ENCODE measurements at places on chromosomes 4 and X. TPM values are rescaled to one million over a fixed set of nuclear protein-coding genes. Genes with fewer than 3 reads are reported as not detected.

DNA sequence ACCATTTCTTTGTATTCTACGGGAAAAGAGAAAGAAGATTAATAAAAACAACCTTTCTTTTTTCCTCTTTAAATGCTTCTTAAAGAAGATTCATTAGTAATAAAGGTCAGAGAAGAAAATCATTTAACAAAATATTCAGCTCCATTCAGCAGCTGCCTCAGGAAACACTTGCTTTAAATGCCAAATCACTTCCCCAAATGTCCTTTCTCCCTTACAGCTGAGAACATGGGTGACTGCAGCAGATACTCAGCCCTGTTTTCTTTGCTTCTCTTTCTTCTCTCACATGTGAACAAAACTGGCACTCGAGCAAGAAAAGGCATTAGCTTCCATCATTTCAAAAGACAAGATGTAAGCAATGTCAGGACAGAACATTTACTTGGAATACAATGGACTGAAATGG lies 120.2 kb downstream of the INPP4B start:
- H3K27me3 ChIP-seq: no peaks in the 10 kb centered on the region
- H3K27ac ChIP-seq: no peak overlapping the region
- no peak overlapping the region for H3K4me3 ChIP-seq
- H3K4me1 ChIP-seq: no peaks in the 10 kb centered on the region
- H3K36me3 ChIP-seq: no peaks in the 10 kb centered on the region
- no peak for DNase-seq

GRCh38 chr4:134337574-134337973 lies 136.0 kb upstream of the PABPC4L start:
- DNase-seq: no peak
- H3K4me3 ChIP-seq: no peak overlapping the region
- no peaks in the 10 kb centered on the region for H3K27me3 ChIP-seq
- H3K4me1 ChIP-seq: no peaks in the 10 kb centered on the region
- no peaks in the 10 kb centered on the region for H3K36me3 ChIP-seq

MAD2L1 gene
- 87.2 TPM for total RNA-seq

PPAT gene
- total RNA-seq: 77.1 TPM

DNA sequence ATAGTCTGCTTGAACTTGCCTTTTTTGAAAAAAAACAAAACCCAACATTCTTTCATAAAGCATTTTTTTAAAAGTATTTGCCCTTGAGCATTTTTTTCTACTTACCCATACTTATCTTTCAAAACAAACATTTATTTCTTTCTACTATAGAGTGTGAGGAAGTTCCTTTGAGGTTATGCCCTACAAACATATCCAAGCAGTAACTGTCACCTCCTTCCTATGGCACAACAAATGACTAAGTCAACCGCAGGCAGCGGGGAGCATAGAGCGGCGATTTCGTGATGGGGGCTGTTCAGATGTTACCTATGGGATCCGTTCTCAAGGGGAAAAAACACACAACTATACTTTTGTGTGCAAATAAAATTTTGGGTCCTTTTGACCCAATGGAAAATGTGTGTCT lies 19.4 kb downstream of the SPRY1 start:
- H3K27ac ChIP-seq: no peak overlapping the region
- H3K4me3 ChIP-seq: no peak overlapping the region
- H3K27me3 ChIP-seq: no peaks in the 10 kb centered on the region
- no peak for DNase-seq
- H3K36me3 ChIP-seq: peaks cover 2% of the 10 kb centered on the region

DNA sequence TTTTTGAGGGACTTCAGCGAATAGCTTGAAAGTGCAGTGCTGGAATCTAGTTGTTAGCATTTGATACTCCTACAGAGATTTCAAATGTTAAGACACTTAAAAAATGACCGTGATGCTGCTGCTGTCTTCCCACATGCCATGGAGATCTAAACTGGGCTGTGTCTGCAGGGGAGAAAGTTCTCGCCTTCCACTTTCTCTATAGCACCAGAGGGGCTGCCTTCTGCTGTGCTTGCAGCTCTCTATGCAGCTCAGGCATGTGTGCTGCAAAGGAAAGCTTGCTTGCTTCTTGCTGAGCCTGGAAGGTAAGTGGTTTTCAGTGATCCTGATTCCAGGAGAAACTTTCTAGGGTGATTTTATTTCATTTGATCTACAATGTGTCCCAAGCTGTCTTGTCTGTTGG lies 137.8 kb downstream of the SOWAHB start:
- no peak overlapping the region for H3K4me3 ChIP-seq
- peaks cover 59% of the 10 kb centered on the region for H3K36me3 ChIP-seq
- no peaks in the 10 kb centered on the region for H3K4me1 ChIP-seq
- H3K27ac ChIP-seq: no peak overlapping the region

GRCh38 chr4:38923746-38924145 lies 56.1 kb downstream of the FAM114A1 start:
- H3K36me3 ChIP-seq: no peaks in the 10 kb centered on the region
- no peak for DNase-seq
- no peaks in the 10 kb centered on the region for H3K27me3 ChIP-seq
- no peak overlapping the region for H3K27ac ChIP-seq
- no peak overlapping the region for H3K4me3 ChIP-seq

DNA sequence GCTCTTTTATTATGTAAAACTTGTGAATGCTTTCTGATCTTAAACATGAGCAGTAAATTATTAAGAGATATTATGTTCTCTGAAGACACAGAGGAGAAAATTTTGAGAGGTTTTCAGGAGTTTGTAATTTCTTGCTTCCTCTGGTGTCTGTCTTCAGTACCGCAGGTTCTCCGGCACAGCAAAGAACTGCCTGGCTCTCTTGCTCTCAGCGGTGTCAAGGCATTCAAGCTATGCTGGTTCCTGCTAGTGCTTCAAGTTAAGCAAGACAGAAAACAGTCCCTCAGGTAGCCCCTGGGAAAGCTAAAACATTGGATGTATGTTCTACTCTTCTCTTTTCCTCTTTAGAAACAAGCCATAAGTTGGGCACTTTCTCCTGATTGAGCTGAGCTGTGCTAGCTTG lies 120.2 kb upstream of the CENPE start:
- H3K27me3 ChIP-seq: no peaks in the 10 kb centered on the region
- H3K27ac ChIP-seq: no peak overlapping the region
- no peaks in the 10 kb centered on the region for H3K4me1 ChIP-seq

Measured in H9 (cell line).